ENCODE measurements at places on chromosomes 16 and 17. TPM values are rescaled to one million over a fixed set of nuclear protein-coding genes. Genes with fewer than 3 reads are reported as not detected.

- DNase-seq = peak; percentile 41
Observed at GRCh38 chr17:38510421-38511149, 82.3 kb downstream of the ARHGAP23 start.

The SMURF2 gene
- 32.5 TPM for total RNA-seq

DNA sequence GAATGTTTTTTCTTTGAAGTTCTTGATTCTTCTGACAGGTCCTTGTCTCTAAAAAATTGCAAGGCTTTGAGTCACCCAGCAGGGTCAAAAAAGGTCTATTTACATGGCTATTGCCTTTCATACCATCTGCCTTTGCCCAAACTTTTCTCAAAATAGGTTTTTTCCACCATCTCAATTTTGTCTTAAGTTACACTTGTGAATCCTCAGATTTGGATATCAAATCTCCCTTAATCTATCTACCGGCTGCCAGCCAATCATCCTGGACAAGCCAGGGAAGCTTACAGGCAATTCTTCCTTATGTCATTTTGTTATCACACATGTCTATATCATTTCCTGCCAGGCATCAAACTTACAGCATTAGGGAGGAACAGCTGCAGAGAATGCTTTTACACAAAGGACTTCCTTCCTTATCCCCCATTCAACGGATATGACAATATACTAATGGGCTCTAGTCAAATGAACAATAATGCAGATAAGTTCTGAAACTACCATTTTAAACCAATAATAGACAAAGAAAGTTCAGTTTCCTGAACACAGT is 104.1 kb upstream of the CORO6 start:
- no peak for DNase-seq

DNA sequence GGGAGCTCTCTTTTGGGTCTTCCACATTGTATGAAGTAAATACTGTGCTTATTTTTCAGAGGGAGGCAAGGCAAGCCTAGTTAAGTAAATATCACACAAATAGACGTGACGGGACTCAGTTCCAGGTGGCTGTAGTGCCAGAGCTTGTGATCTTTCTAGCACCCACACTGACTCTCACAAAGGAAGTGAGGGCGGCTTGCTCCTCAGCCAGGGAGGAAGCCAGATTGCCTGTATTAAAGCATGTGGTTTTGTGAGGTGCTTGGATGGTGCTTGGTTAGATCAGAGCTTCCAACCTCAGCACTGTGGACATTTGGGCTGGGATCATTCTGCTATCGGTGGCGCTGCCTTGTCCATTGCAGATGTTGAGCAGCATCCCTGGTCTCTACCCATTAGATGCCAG is 80.1 kb downstream of the VAT1L start:
- no peak for DNase-seq

DNA sequence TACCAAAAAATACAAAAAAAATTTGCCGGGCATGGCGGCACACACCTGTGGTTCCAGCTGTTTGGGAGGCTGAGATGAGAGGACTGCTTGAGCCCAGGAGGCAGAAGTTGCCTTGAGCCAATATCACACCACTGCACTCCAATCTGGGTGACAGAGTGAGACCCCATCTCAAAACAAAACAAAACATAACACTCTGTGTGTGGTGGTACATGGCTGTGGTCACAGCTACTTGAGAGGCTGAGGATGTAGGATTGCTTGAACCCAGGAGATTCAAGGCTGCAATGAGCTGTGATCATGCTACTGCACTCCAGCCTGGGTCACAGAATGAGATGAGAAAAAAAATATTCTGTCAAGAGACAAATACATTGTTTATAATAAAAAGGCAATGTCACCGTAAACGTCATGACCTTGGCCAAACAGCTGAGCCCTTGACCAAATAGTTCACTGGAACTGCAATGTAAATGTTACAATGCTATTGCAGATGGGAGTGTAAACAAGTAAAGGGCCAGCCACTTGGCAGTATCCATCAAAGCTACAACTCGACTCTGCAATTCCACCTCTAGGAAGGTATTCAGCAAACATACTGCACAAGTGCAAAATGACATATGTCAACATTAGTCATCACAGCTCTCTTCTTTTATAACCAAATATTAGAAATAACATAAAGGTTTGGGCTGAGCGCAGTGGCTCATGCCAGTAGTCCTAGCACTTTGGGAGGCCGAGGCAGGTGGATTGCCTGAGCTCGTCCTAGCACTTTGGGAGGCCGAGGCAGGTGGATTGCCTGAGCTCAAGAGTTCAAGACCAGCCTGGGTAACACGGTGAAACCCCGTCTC is 16.9 kb downstream of the EARS2 start:
- DNase-seq = no peak

DNA sequence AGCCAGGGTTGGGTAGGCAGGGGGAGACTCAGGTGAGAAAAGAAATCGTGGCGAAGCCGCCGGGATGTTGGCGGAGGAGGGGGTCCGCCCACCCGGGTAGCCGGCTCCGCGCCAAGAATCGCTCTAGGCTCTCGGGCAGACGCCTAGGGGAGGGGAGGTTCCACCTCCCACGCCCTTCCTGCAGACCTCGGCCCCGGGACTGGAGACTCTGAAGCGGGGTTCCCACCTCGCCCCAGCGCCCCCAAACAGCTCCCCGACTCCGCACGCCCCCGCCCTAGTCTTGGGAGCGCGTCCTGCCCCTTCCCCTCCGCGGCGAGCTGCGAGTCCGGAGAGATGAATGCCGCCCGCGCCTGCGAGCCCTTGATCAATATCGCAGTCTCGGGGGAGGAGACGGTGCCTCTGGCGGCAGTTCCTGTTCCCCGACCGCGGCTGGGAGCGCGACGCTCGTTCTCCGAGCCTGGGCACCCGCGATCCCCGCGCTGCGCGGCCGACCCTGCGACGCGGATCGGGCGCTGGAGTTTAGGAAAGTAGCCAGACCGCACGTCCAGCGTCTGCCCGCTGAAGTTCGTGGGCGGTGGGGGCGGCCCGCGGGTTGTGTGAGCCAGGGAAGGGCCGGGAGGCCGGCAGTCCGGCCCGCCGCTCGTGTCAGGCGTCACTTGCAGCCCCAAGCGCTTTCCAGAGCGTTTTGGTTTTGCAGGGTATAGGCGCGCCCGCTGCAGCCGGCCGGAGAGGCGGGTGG is 790 bp downstream of the CRHR1 start:
- peak; percentile 34 for DNase-seq

GRCh38 chr16:88284626-88285513 is 97.9 kb upstream of the ZNF469 start:
- DNase-seq = no peak

- DNase-seq = no peak
Observed at GRCh38 chr17:48612854-48613691, 2.0 kb downstream of the HOXB8 start.

The KRTAP2-3 gene
- not detected for total RNA-seq

- no peak for DNase-seq
Observed at GRCh38 chr17:61000911-61001310, 323.3 kb downstream of the BCAS3 start.

The ATP6V0D1 gene
- 55.4 TPM for total RNA-seq

- no peak for DNase-seq
Observed at GRCh38 chr16:84924331-84925091, 86.8 kb downstream of the ZDHHC7 start.
